Spinal cord (tissue), 10 donors: ENCODE measurements at places on chromosomes 1 and 21.
A peak's percentile ranks its signal among the peaks of the same experiment; 100 is the strongest.

- no peak for DNase-seq
Observed at GRCh38 chr1:229572286-229572685, 13.8 kb upstream of the ABCB10 start.

DNA sequence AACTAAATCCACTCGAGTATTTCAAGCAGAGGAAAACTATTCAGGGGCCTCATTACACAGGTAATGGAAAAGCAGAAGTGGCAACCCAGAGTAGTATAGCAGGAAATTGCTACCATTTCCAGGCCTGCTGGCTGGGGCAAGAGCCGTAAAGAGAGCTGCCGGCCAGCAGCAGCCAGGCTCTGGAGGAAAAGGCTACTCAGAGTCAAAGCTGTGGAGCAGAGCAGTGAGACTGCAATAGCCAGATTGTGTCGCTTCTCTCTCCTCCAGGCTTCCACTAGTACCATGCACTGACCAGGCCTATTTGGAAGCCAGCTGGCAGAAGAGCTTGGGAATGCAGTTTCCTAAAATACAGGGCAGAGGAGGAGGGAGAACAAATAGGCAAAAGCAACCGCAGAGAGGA, 155.5 kb downstream of the OMA1 start:
- no peak for DNase-seq

GRCh38 chr1:55131801-55132200, 83.4 kb downstream of the USP24 start:
- no peak for DNase-seq

DNA sequence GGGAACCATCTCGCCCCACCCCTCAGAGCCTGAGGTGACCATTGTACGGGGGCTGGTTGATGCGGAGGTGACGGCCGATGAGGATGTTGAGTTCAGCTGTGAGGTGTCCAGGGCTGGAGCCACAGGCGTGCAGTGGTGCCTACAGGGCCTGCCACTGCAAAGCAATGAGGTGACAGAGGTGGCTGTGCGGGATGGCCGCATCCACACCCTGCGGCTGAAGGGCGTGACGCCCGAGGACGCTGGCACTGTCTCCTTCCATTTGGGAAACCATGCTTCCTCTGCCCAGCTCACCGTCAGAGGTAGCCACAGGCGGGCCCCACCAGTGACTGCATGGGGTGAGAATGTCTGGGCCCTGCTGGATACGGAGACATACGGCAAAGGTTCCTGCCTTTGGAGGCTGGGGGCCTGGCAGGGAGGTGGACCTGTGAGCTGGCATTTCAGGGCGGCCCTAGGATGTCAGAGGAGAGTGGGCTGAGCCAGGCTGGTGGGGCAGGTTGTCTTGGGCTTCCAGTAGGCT, 98.5 kb downstream of the TRIM11 start:
- no peak for DNase-seq

- peak; percentile 89 for DNase-seq
Observed at GRCh38 chr1:223180731-223181321, 37.8 kb upstream of the TLR5 start.

DNA sequence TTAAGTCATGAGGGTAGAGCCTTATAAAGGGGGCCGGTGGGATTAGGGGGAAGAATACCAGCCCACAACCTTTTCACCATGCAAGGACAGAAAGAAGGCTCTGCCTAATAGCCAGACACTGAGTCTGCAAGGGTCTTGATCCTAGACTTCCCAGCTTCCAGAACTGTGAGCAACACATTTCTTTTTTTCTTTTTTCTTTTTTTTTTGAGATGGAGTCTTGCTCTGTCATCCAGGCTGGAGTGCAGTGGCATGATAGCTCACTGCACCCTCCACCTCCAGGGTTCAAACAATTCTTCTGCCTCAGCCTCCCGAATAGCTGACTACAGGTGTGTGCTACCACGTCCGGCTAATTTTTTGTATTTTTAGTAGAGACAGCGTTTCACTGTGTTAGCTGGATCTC, 1.7 kb upstream of the ARL8A start:
- DNase-seq = no peak

GRCh38 chr21:37594472-37594951, 227.9 kb downstream of the DYRK1A start:
- no peak for DNase-seq

GRCh38 chr1:100941580-100942216, 45.8 kb downstream of the SLC30A7 start:
- no peak for DNase-seq

DNA sequence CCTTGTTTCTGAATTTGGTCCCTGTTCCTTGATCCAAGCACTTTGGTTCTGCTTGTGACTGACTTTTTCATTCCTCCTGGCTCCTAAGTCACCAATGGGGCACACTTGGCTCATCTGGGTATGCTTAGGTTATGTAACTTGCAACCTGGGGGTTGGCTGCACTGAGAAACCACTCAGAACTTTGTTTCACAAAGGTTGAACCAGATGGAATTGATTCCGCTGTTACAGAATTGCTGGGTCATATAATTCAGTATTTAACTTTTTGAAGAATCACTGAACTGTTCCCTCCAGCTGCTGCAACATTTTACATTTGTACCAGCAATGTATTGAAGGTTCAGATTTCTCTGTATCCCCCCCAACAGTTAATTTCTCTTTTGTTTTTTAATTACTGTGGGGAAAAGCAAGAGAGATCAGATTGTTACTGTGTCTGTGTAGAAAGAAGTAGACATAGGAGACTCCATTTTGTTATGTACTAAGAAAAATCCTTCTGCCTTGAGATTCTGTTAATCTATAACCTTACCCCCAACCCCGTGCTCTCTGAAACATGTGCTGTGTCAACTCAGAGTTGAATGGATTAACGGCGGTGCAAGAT, 9.6 kb upstream of the NVL start:
- no peak for DNase-seq

- peak; percentile 98 for DNase-seq
Observed at GRCh38 chr1:204288021-204288588, 71.6 kb downstream of the PLEKHA6 start.

GRCh38 chr1:216599851-216600250, 123.4 kb downstream of the ESRRG start:
- DNase-seq = no peak

- DNase-seq = no peak
Observed at GRCh38 chr1:227318853-227319607, 738 bp upstream of the CDC42BPA start.

GRCh38 chr1:117473063-117473462, 105.8 kb downstream of the MAN1A2 start:
- DNase-seq = no peak

DNA sequence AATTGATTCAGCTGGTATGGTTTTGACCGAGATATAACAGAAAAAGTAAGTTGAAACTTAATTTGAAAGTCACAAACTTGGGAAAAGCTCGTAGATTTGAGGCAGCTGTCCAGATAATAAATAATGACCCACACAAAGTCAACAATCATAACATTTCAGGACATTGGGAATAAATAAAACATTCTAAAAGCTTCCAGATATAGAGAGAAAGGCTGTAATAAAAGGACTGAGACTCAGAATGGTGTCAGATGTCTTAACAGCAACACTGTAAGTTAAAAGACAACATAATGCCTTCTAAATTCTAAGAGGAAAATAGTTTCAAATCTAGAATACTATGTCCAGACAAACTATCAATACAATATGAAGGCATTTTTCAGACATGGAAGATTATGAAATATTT, 163.3 kb downstream of the CDC42BPA start:
- no peak for DNase-seq

GRCh38 chr1:181754103-181754502, 270.8 kb downstream of the CACNA1E start:
- DNase-seq = no peak

DNA sequence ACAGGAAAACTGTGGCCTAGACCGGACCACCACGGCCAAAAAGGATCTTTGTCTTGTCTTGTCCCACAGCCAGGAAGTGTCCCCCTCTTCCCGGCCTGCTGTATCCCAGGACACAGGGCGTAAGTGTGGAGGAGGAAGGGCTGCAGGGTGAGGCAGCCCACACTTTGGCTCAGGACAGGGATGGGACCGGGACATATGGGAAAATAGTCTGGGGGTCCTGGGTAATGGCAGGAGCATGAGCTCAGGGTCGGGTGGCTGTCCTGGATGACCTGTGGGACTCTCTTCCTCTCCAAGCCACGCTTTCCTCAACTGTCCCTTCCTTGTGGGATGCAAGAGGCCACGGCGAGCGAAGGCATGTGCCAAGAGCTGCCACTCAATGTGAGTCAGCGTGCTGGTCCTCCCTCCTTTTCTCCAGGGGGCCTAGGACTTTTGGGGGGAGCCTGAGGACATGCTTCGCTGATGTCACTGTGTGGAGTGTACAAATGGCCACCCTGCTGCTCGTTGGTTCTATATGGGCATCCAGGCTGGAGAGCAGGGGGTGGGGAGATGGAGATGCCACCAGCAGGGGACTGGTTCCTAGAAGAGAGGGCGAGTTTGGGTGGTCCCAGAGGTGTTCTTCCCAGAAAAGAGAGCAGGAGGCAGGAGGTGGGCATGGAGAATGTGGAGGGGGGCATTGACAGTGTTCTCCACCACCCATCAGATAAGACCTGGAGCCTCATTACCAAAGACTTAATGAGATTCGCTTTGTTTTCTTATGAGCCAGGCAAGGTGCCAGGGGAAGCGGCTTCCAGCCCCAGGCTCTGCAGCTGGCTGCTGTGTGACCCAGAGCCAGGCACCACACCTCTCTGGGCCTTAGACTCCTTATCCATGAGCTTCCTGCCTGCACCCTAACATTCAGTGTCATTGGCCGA, 11.5 kb upstream of the PADI1 start:
- no peak for DNase-seq

GRCh38 chr1:231011360-231011759, 28.7 kb downstream of the FAM89A start:
- no peak for DNase-seq

DNA sequence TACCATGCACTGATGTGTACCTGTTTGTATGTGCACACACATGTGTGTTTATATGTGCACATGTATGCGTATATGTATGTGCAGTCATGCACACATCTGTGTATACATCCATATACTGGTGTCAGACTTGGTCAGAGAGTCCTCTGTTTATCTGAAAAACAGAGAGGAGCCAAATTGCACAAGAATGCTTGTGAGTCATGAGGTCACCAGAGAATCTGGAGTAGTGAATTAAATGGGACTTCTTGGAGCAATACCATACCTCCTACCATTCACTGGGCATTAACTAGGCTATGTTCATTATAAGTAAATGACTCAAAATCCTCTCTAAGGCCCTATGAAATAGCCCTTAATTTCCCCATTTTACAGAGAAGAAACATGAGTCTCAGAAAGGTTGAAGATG, 272.1 kb upstream of the C1orf87 start:
- DNase-seq = no peak

DNA sequence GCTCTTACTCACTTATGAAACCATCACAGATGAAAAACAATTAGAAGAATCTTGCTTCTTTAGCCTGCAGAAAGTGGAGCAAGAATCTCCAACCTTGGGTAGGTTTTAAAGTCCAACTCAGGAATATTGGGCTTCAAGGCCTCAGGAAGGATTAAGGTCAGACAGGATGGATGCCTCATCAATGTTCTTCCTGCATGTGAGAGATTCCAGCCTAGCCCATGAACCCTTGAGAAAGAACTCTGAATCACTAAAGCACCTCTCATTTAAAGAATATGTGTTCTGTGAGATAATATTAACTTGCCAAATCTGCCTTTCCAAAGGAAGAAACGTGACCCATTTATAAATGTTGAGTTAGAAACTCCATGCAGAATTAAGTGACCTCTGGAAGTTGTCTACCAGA, 345.2 kb upstream of the CAMK1G start:
- no peak for DNase-seq

- no peak for DNase-seq
Observed at GRCh38 chr1:9853249-9853595, 29.5 kb upstream of the CLSTN1 start.

GRCh38 chr1:202857136-202857610, 31.8 kb downstream of the RABIF start:
- no peak for DNase-seq

GRCh38 chr1:32341971-32342370, 5.9 kb upstream of the MARCKSL1 start:
- DNase-seq = no peak

DNA sequence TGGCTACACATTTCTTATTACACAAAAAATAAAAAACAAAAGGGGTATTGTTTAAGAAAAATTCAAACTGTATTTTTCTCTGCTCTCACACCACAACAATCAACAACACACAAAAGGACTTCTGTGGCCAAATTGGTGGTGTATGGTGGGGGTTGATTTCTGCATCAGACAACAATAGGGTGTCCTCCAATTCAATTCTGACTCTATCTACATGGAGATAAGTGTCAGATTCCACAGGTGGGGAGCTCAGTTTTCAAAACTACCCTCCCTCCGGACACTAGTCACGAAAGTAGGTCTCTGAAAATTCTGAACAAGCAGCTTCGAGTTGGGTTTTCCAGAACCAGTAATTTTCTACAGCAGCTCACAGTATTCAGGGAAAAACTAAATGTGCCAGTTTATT, 744.9 kb upstream of the NCAM2 start:
- no peak for DNase-seq

DNA sequence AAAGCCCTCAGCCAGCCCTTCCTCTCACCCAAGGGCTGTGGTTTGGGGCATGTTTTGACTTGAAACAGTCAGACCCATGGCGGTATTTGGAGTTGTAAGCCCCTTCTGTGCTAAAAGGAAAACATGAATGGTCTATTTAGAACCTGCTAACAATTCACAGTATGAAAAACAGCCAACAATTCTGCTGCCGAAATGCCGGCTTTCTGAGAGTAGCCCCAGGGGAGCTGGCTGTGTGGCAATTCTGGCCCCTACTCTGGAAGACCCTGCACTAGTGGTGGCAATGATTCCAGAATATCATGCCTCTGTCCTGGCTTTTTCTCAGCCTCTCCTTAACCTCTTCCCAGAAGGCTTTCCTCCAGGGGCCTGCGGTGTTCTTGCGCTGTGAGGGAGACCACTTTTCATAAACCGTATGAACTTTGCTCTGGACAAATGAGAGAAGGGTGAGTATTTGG, 118.7 kb downstream of the EDEM3 start:
- DNase-seq = no peak

GRCh38 chr1:229231754-229232119, 39.2 kb upstream of the RAB4A start:
- no peak for DNase-seq

GRCh38 chr1:83697961-83698360, 301.0 kb downstream of the TTLL7 start:
- no peak for DNase-seq

DNA sequence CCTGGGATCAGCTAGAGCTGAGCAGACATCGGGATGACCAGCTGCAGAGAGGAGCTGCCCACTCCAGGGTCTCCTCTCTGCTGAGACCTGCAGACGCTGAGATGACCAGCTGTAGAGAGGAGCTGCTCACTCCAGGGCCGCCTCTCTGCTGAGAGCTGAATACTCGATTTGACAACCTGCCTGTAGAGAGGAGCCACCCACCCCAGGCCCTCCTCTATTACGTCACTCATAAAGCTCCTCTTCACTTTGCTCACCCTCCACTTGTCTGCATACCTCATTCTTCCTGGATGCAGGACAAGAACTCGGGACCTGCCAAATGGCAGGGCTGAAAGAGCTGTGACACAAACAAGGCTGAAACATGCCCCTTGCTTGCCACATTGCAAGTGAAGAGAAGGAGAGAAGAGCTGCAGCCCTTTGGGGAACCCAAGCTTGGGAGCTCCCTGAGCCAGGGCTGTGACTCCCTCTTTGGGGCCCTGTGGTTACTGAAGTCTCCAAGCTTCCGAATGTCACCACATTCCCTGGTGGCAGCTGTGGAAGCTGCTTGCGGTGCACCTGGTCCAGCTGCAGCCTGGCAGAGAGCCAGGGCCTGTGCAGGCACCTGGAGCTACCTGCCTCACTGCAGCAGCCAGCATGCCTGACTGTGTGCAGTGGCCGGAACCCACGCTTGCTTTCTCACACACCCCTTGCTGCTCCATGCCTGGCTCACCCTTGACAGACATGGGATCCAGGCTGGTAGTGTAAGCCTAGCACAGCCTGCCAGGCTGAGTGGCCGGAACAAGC, 59.6 kb downstream of the CC2D1B start:
- no peak for DNase-seq
